ENCODE measurements at places on chromosomes 1 and 21.
A peak's percentile ranks its signal among the peaks of the same experiment; 100 is the strongest.

- no peak for DNase-seq
Measured at GRCh38 chr1:181129771-181130606, 41.5 kb downstream of the IER5 start.

GRCh38 chr21:37899146-37899545 is 17.1 kb downstream of the KCNJ6 start:
- no peak for DNase-seq

GRCh38 chr1:198291924-198292323 is 135.1 kb downstream of the NEK7 start:
- no peak for DNase-seq

- no peak for DNase-seq
Measured at GRCh38 chr1:180923887-180924286, 11.2 kb downstream of the KIAA1614 start.

DNA sequence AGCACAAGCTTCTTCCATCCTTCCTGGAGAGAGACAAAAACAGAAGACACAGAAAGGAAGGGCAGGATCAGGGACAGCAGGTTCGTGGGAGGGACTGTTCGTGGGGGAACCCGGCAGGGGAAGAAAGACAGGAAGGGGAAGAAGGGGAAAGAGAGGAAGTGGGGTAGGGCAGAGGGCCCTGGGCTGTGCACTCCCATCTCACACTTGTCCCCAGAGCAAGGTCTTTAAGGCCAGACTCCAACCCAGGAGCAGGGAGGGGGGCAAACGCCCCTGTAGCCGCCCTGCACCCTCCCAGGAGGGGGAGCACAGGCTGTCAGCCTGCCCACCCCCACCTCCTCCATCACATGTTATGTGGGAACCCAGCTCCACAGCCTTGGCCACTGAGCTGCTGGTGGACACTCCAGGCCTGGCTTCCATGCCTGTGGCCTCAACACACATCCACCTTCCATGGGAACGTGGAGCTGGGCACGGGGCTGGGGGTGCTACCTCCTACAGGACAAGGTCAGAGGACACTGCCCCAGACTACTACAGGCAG is 9.3 kb downstream of the SLC19A1 start:
- DNase-seq, result no peak

- no peak for DNase-seq
Measured at GRCh38 chr1:5291889-5292288, 637.5 kb downstream of the AJAP1 start.

DNA sequence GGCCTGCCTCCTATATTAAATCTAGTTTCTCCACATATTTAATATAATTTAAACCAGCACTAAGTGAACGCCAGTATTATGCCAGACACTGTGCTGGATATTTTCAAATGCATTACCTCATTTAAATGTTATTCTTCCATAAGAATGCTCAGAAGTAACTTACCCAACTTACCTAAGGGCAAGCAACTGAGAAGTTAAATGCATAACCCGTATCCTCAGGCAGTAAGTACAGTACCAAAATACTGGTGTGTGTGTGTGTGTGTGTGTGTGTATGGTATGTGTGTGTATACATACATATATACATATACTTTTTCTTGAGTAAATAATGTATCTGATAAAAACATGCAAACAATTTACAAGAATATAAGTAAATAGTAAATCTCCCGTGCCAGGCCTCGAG is 9.0 kb upstream of the TRIM45 start:
- no peak for DNase-seq

GRCh38 chr1:192489748-192490147 is 85.8 kb upstream of the RGS1 start:
- DNase-seq, result peak; percentile 78

DNA sequence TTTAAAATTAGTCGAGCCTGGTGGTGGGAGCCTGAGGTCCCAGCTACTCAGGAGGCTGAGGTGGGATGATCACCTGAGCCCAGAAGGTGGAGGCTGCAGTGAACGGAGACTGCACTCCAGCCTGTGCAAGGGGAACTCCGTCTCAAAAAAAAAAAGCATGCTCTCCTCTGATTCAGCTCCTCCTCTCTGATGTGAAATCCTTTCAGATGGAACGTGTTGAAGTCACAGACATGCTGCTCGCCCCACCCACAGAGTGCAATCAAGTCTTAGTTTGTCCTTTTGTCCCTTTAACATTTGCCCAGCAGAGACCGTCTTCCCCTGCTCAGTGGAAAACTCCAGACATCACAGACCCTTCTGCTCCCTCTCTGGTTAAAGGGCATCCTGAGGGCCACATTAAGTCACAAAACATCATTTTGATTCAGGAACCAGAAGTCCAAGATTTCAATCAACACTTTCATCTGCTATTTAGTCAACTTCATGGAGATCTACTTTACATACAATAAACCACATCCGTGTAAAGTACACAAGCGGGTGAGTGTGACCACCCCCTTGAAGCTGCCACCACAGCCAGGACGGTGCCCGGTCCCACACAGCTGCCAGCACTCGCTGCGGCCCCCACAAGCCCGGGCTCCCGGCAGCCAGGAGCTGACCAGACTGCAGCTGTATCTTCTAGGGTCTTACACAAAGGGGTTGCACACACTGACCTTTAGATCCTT is 18.9 kb upstream of the RNF223 start:
- no peak for DNase-seq

GRCh38 chr1:85058311-85058710 is 10.0 kb upstream of the MCOLN3 start:
- no peak for DNase-seq

DNA sequence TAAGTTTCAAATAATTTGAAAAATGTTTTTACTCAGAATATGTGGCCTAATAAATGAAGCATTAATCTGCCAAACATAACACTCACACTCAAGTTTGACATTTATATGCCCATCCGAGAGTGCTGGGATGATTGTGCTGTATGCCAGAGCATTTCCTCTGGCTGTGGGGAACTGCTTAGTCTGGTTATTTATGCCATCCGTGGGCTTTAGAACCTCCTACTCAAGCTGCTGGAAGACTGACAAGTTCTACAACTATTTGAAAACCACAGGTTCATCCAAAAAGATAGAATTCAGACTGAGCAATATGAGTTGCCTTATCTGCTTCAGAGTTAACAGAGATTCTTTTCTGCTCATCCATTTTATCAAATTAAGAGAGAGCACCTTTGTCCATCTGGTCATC is 25.9 kb downstream of the PCNX2 start:
- DNase-seq, result no peak

DNA sequence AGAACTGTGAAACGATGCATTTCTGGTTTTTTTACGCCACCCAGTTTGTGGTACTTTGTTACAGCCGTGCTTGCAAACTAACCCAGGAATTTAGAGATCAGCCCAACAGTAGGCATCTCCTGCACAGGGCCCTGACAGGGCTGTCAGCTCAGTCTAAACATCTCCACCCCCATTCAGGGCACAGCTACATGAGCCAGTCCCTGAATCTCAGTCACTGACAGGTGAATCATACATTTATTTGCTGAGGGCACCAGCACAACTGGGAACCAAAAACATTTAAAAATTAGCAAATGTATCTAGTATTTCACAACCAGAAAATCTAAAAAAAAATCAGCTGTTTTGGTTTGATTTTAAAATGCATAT is 30.7 kb downstream of the PRDX6 start:
- DNase-seq, result no peak

- no peak for DNase-seq
Measured at GRCh38 chr1:181783208-181783607, 278.3 kb downstream of the ZNF648 start.

- DNase-seq, result no peak
Measured at GRCh38 chr1:83017276-83017675, 981.7 kb downstream of the TTLL7 start.

DNA sequence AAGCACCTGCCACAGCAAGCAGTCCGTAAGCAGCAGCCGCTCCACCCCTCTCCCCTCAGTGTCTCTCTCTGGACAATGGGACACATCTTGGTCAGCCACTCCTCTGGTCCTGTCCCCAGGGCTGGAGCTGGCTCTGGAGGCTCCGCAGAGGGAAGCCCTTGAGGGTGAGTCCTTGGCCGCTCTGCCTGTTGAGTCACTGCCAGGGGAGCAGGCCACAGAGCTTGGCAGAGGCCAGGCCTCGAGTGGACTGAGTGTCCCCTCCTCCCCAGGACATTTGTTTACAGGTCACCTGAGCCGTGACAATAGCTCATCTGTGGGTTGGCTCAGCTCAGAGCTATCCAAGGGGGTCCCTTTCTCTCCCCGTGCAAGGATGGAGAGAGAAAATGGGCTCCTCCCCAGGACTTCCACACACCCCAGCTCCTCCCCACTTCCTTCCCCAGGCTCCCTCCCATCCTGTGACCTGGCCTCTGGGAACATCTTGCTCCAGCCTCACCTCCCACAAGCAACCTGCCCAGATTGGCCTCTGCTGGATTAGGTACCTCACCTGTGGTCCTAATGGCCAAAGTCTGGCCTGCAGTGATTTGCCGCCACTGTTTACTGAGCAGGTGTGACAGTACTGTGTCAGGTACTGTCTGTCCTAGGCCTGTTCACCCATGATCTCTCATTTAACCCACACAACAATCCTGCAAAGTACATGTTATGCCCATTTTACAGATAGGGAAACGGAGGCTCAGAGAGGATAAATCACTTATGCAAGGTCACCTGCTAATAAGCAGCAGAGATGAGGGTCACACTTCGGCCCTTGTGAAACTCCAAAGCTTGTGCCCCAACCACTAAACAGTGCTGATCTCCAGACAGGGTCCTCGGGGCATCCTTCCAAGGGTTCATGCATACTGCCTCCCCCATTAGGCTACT is 4.8 kb downstream of the FAM131C start:
- no peak for DNase-seq

DNA sequence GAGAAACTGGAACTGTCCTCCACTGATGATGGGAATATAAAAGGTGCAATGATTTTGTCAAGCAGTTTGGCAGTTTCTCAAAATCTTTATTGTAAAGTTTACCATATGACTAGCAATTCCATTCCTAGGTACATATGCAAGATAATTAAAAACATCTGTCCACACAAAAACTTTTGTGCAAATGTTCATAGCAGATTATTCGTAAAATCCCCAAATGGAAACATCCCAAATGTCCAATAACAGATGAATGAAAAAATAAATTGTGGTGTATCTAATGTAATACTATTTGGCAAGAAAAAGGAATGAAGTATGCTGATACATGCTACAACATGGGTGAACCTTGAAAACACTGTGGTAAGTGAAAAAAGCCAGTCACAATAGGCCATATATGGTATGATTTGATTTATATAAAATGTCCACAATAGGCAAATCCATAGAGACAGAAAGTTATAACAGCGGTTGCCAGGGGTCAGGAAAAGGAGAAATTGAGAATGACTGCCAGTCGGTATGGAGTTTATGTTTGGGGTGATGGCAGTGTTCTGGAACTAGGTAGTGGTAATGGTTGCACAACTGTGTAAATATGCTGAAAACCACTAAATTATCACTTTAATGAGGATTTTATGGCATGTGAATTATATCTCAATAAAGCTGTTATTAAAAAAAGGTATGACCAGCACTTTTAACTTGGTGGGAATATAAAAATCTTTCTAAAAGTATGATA is 81.7 kb upstream of the BEND5 start:
- DNase-seq, result no peak

DNA sequence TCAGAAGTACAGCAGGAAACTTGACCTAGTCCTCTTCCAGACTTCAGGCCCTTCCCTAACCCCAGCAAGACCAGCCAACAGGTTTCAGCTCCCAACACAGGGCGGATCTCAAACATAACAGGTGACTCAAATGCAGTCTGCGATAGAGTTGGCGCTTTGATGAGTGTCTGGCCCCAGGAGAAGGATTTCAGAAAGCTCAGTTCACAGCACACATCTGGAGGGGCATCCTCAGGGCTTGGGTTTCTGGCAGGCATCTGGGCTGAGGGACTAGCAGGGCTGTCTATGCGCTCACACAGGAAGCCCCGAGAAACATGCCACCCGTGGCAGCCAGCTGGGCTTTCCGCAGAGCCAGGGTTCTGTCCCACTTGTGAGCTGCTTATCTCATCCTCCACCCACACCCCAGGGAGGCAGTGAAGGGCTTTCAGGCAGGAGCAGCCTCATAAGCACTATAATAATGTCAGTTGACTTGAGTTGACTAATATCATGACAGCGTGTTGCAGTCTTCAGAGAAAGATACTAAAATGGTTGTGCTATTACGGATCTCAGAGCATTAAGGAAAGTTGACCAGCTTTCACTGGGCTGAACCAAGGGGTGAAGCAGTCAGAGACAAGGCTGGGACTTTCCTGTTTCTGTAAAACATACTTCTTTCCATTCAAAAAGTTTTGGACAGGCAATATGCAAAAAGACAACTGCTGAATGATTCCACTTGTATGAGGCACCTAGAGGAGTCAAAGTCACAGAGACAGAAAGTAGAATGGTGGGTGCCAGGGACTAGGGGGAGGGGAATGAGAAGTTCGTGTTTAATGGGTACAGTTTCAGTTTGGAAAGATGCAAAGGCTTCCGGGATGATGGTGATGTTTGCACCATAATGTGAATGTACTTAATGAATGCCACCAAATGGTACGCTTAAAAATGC is 233.0 kb upstream of the IRF2BP2 start:
- no peak for DNase-seq

DNA sequence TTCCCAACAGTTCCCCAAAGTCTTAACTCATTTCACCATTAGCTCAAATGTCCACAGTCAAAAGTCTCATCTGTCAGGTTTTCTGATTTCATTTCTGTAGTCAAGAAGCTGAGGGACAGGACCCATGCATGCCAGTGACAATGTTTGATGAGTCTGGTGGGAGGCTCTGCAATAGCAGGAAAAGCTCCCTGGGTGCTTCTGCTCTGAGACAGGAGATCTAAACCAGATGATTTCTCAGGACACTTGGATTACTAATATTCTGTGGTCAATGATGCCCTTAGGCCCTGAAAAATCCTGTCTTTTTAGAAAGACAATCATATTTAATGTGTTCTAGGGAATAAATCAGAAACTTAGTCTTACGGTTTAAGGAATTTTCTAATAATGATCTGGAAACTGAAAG is 56.4 kb downstream of the PCBP3 start:
- DNase-seq, result no peak

- peak; percentile 75 for DNase-seq
Measured at GRCh38 chr1:37764888-37765441, at the start of gene EPHA10. Gene EPHA10, minus strand, starts transcription at chr1:37765120. Its CDS starts 54 bp downstream, at chr1:37765066.

GRCh38 chr21:32813265-32813903 is 41.8 kb upstream of the PAXBP1 start:
- DNase-seq, result no peak

DNA sequence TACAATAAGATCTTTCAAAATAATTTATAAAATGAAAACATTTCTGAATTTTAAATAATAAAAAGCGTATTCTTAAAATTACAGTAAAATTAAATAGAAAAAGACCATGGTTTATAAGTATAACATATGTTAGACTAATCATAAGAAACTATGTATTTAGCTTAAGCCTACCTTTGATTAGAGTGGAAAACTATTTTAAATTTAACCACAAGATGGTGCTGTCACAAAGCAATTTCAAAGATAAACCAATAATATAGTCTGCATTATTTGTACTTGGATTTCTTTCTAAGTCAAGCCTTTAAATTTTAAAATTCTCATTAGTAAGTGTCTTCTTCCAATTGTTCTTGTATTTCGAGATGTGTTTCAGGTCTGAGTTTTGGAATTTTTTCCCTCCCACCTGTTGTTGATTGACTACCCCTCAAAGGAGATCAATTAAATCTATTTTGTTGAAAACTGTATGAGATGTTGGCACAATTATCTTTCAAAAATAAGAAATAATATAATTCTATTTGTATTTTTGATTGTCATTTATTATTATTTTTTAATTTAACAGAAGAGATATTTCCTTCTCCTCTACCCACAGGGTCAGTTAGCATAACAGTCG is 459.8 kb downstream of the KCNT2 start:
- peak; percentile 24 for DNase-seq

Data from COR-L47 (cell line).